ENCODE measurements at places on chromosomes 12 and 14. TPM values are rescaled to one million over a fixed set of nuclear protein-coding genes. Genes with fewer than 3 reads are reported as not detected.

Gene DIO2
- polyA plus RNA-seq: 0.77 TPM

- DNase-seq: no peak
Measured at GRCh38 chr12:90428465-90428864, 526.5 kb downstream of the CCER1 start.

GRCh38 chr14:70894868-70895267, 12.4 kb upstream of the PCNX1 start:
- DNase-seq: no peak

DNA sequence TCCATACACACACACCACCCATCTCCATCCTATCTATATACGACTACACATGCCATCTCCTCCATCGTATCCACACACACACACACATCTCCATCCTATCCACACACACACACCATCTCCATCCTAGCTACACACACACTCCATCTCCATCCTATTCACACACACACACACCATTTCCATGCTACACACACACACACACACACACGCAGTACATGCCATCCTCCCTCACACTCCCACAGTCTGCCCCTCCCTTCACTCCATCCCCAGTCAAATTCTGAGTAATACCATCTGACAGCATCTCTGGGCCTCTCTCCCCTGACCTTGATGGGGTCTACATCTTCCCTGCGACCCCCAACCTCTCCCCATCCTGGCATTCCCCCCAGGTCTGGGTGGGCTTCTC, 193.8 kb upstream of the LHX5 start:
- no peak for DNase-seq

All from right renal pelvis (tissue), 4 donors.